WTC11 (cell line): ENCODE measurements at places on chromosomes 6 and 20.

DNA sequence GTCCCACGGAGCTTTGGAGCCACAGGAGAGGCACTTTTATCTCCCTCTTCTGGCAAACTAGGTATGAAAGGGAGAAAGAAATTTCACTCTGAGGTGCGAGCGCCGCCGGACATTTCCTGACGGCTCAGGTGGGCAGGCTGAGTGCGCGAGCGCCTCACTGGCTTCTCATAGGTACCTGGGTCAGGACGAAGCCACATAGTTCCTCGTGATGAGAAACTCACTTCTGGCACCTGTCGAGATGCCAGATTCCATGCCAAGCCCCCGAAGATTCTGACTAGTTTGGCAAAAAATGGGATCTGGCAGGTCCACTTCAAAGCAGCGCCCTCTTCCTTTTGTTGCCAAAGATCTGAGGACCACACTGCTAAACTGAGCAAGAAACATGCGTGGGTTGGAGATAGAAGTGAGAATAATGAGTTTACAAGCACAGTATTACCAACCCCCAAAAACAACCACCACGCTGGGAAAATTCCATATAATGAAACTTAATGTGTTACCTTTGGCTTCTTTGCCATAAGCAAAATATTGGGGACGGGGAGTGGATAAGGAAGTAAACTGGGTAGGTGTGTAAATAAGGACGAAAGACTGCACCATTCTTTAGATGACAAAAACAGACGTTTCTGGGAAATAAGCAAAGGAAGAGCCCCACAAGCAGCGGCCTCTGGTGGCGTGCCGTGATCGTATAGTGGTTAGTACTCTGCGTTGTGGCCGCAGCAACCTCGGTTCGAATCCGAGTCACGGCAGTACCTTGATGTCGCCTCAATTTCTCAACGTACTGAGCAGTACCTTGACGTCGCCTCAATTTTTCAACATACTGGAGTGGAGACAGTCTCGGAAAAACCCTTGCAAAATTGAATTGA, 89.8 kb upstream of the PRSS16 start:
- DNase-seq, result peak; percentile 78
- H3K36me3 ChIP-seq, result no peaks in the 10 kb centered on the region
- peaks cover 6% of the 10 kb centered on the region for H3K27me3 ChIP-seq
- peaks cover 39% of the 10 kb centered on the region for H3K4me1 ChIP-seq

- H3K4me3 ChIP-seq, result no peak overlapping the region
- peaks cover 41% of the 10 kb centered on the region for H3K4me1 ChIP-seq
- no peak for DNase-seq
- H3K36me3 ChIP-seq, result no peaks in the 10 kb centered on the region
- H3K27me3 ChIP-seq, result no peaks in the 10 kb centered on the region
These were observed 96.6 kb downstream of the CDKAL1 start for GRCh38 chr6:20630617-20631548.

GRCh38 chr6:167470101-167470835, 145.4 kb downstream of the TTLL2 start:
- H3K27me3 ChIP-seq, result peaks cover 2% of the 10 kb centered on the region; the same call in 1 of the 2 replicates
- no peak overlapping the region for H3K4me3 ChIP-seq
- peaks cover 39% of the 10 kb centered on the region for H3K4me1 ChIP-seq
- no peak for DNase-seq
- no peaks in the 10 kb centered on the region for H3K36me3 ChIP-seq

DNA sequence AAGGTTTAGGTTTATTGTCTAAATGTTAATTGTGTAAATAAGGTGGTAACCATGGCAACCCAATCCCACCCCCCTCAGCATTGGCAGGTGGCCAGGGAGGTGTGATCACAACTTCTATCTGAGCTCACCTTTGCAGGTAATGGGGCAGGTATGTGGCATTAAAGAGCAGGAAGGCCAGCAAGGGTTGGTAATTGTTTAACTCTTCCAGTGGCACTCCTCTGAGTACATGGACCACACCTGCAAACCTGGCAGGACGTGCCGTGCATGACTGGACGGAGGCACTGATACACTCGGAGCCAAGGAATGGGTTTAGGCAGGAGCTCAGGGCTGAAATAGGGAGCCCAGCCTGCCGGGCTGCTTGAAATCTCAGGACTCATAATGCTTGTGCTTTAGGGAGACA, 107.0 kb upstream of the BMP2 start:
- no peak overlapping the region for H3K4me3 ChIP-seq
- no peak overlapping the region for H3K27ac ChIP-seq
- no peaks in the 10 kb centered on the region for H3K27me3 ChIP-seq
- no peak for DNase-seq
- H3K4me1 ChIP-seq, result peaks cover 16% of the 10 kb centered on the region
- H3K36me3 ChIP-seq, result peaks cover 4% of the 10 kb centered on the region

DNA sequence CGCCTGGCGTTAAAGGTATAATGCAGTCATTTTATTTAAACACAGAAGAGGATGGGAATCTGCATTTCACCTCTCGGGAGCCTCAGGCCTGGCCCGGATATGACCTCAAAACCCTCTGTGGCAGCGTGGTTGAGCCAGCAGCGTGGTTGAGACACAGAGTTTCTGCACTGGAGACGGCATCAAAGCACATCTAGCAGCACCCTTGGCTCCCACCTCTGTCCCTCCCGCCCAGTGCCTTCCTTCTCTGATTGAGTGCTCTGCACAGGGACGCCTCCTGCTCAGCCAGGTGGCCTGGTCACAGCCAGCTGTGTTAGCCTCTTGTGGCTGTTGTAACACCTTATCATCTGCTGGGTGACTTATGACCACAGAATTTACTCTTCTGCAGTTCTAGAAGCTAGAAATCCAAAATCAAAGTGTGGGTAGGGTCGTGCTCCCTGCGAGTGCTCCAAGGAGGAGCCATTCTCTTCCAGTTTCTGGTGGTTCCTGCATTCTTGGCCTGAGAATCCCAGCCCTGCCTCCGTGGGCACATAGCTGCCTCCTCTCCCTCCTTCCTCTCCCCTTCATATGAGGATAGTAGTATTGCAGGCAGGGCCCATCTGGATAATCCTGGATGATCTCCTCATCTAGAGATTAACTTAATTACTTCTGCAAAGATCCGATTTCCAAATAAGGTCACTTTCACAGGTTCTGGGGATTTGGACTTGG, 156.7 kb downstream of the SYCP2 start:
- H3K4me1 ChIP-seq, result 0 out of 2 replicates have a peak, but pooled peaks cover 1% of the 10 kb centered on the region
- H3K4me3 ChIP-seq, result no peak overlapping the region
- H3K27ac ChIP-seq, result no peak overlapping the region
- H3K36me3 ChIP-seq, result no peaks in the 10 kb centered on the region

- no peaks in the 10 kb centered on the region for H3K27me3 ChIP-seq
- peaks cover 30% of the 10 kb centered on the region for H3K4me1 ChIP-seq
- H3K36me3 ChIP-seq, result no peaks in the 10 kb centered on the region
These were observed 1.3 kb downstream of the NUP153 start for GRCh38 chr6:17705428-17705777.
